ENCODE measurements at places on chromosomes 11 and 22.

DNA sequence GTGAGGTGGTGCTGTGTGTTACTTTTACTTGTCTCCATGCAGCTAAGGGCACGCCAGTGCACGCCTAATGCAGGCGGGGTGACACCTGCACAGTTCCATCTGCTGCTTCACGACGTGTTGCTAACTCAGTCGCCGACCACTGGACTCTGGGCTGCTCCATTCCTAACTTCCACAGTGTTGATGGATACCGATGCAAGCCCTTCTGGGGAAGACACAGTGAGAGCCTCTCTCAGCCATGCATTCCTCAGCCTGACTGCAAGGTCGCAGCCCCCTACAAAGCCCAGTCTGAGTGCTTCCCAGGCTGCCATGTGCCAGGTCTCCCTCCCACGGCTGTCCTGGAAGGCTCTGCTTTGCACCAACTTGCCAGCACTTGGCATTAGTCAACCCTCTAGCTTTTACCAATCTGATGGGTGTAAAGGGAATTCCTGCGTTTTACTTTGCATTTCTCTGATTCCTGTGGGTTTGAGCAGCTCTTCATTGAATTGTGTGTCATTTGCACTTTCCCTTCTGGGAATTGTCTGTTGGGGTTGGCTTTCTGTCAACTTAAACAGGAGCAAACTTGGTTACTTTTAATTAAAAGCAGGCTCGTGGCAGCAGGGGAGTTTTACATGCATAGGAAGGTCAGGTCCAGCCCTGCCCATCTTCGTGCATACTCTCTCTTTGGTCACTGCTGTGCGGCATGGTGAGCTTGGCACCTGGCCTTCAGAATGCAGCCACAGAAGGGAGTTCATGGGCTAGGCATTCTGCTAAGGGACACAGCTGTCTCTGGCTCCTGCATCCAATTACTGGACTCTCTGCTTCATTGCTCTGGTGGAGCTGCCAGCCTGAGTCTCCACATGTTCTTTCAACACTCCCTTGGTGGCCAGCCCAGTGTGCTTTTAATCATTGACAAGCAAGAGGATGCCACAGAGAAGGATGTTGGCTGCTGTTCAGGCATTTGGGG, 34.6 kb upstream of the SHANK2 start:
- no peak for DNase-seq

GRCh38 chr11:2265396-2265795, 5.0 kb downstream of the ASCL2 start:
- DNase-seq: no peak

GRCh38 chr11:104380358-104380757, 216.4 kb upstream of the PDGFD start:
- DNase-seq: no peak

DNA sequence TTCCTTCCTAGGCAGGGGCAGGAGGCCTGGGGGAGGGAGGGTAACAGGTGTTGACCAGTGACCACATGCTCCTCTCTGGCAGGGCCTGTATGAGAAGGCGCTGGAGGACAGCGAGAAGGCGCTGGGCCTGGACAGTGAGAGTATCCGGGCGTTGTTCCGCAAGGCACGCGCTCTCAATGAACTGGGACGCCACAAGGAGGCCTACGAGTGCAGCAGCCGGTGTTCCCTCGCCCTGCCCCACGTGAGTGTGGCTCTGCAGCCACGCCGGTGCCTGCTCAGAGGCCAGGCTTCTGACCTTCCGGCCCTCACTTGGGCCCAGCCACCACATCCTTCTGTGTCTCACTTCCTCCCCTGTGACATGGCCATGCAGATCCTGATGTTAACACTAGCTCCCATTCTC, 25.8 kb downstream of the ZC3H7B start:
- no peak for DNase-seq

DNA sequence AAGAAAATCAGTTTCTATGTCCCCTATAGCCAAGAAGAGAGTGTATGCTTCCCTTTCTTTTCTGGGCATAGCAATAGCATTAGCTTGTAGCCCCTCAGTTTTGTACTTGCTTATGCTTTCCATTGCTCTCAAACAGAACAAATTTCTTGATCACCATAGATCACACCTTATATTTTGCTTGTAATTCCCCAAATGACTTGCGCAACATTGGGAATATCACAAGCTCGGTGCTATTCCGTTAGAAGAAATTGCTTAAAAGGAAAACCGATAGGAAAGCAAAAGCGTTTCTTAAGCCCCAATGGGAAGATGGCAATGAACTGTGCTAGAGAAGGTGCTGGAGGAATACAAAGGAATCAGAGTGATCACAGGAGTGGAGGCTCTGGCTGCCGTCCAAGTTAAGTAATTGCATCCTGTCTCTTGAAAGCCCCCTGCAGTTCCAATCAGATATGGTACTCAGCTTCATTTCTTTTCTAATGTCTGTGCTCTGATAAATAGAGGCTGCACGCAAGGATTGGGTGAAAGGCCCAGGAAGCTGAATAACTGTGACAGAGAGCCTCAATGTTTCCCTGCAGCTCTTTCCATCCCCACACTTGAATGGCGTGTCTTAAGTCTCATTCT, 182.1 kb upstream of the KIRREL3 start:
- no peak for DNase-seq

DNA sequence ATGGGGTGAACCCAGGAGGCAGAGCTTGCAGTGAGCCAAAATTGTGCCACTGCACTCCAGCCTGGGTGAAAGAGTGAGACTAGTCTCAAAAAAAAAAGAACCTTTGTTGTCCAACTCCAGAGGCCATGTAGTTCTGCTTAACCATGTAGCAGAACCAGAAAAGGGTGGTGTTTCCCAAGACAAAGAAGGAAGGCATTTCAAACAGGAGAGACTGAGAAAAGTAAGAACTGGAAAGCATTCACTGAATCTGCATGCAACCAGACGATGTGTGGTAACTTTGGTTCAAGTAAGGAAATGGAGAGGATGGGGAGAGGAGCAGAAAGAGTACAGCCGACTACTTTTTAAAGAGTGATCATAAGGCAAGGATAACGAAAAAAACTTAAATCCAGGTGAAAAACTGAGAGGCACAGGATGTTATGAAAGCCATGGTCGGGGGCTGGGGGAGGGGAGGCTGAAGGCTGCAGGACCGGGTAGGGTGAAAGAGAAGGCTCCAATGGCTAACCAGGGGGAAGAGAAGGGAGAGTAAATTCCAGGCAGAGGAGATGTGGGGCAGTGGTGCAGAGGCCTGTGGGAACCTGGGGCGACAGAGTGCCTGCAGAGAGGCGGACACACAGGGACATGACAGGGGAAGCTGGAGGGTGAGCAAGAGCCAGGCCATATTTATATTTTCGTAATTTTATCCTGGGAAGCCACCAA, 48.8 kb downstream of the MAPK1 start:
- DNase-seq: no peak

- DNase-seq: no peak
Observed at GRCh38 chr11:65437436-65438227, 15.0 kb downstream of the NEAT1 start.

DNA sequence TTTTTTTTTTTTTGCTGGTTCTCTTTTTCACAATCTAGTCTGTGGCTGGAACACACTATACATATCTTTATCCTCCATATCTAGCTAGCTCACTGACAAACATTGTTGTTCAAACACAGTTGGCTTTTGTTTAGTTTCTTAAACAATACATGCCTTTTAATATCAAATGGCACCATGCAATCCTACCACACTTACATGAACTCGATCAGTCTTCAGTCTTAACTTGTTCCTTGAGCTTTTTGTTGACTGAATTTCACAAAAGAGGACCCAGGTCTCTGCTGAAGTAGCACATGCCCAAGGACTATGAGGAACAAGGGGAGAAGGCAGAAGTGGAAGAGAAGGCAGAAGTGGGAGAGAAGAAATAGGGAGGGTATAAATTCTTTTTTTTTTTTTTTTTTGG, 25.5 kb downstream of the TMEM123 start:
- no peak for DNase-seq

DNA sequence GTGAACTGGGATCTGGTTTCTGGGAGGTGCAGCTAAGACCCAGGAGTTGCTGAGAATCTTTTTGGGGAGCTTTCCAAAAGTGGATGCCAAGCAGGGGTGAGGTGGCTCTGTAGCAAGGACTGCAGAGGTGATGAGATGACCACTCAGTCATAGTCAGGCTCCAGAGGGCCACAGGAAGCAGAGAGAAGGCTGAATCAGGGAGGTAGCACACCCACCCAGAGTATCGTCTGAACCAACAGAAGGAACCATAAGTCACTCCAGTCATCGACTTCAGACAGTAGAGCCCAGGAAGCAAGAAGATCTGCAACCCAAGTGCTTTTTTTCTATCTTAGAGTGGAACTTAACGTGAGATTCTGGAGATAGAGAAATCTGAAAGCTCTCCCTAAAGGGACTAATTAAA, 335.7 kb upstream of the MPPED2 start:
- no peak for DNase-seq

DNA sequence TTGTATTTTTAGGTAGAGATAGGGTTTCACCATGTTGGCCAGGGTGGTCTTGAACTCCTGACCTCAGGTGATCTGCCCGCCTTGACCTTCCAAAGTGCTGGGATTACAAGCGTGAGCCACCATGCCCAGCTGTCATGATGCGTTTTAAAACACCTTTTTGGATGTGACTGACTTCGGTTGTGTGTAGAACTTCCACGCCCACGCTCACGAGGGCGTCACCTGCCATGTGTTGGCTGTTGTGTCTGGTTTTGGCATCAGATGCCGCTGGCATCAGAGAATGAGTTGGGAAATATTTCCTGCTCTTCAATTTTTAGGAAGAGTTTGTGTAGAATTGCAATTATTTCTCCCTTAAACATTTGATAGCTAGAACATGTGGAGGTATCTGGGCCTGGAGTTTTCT, 109.1 kb downstream of the KCNQ1 start:
- no peak for DNase-seq

- DNase-seq: no peak
Observed at GRCh38 chr11:110289472-110289871, 6.9 kb downstream of the RDX start.

DNA sequence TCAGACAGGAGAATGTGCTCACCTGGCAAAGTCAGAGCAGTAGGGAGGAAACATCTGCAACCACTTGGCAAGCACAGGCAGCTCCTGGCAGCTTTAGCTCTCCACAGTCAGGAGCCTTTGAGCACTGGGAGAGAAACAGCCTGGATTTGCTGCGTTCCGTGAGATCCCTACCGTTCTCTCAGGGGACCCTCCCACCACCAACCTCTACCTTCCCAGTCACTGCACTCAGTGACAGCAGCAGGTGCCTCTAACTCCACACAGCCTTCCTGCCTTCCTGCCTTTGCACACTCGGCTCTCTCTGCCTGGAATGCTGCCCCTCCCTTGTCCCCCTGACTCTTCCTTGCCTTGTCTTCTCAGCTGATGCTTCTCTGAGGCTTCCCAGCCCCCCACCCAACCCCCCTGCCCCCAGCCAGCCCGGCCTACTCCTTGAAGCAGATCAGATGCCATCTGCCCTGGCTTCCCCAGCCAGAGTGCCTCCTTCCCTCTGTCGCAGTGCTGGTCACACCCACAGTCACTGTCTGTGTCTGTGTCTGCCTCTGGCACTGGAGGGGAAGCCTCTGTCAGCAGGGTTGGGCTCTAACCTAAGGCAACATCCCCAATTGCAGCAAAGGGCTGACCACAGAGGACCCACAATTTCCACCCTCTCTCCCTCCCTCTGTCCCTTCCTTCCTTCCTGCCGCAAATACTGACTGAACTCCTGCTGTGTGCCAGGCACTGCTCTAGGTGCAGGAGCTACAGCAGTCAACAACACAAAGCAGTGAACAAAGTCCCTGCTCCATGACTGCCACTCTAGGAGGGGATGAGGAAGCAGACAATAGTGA, 14.9 kb upstream of the TSKU start:
- DNase-seq: no peak

- no peak for DNase-seq
Observed at GRCh38 chr11:19032990-19033389, 27.5 kb downstream of the MRGPRX2 start.

DNA sequence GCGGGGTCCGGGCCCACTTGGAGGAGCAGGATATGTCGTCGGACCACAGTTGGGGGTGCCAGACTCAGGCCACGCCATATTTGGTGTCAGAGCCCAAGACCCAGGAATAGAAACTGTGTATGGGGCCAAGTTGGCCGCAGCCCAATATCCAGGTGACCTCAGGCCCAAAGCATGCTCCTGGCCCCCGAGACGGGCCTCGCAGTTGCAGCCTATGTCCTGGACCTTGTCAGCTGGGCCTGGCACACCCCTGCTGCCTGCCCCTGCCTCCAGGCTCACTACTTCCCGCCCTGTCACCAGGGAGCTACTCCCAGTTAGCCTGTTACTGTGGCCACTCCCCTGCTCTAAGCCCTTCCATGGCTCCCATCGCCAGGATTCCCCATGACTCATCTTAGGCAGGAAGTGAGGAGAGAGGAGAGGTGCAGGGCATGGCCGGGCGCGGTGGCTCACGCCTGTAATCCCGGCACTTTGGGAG, 23.1 kb downstream of the A4GALT start:
- DNase-seq: no peak

DNA sequence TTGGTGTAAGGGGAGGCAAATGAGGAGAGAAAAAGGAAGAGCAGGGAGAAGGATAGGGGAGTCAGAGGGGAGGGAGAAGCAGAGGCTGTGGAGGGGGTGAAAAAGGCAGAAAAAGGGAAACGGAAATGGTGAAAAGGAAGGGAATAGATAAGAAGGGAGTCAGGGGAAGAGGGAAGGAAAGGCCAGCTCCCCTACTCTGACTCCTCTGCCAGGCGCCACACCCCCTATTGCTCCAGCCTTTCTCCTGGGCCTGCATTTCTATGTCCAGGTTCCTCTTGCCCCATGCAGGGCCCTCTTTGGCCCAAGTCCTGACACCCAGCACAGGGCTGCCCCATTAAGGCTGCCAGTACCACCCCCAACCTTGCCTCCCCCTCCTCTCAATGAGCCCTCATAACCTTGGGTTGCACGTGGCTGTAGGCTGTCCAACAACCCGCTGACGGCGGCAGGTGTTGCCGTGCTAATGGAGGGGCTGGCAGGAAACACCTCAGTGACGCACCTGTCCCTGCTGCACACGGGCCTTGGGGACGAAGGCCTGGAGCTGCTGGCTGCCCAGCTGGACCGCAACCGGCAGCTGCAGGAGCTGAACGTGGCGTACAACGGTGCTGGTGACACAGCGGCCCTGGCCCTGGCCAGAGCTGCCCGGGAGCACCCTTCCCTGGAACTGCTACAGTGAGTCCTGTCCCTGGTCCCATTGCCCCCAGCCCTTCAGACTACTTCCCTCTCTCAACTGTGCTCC, 3.4 kb upstream of the NHERF4 start:
- DNase-seq: no peak
